ENCODE measurements at places on chromosomes 5 and 9.

DNA sequence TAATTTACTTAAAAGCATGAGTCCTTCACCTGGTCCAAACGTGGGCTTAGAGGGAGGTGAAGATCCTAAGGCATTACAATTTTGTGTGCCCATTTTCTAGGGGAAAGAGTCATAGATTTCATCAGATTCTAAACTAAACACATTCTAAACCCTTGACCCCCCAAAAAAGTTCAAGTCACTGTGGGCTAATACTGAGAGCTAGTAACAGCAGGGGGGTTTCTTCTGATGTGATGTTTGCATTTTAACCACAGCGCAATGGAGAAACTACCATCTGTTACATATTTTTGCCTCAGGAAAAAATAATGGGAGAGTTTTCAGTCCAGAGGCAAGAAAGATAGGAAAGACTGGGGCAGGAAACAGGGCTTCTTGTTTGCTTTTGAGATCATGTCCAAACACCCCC is 110.8 kb upstream of the SLC1A3 start:
- DNase-seq: no peak

DNA sequence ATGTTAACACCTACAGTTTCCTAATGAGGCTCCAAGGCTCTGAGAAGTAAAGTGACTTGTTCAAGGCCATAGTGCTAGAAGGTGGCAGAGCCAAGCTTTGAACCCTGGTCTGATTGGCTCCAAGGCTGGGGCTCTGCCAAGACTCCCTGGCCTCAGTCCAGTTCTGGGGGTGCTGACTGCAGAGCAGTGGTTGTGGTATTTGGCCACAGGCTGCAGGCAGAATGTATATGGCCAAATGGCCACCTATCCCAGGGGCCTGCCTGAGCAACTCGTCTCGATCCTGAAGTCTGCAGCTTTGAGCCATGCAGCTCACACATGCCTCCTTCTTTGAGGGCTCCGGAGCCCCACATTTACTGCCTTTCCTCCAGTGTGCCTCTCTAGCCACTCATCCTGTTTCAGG is 9.7 kb upstream of the NEK6 start:
- DNase-seq: no peak

- no peak for DNase-seq
Observed at GRCh38 chr5:517535-518100, 6.6 kb downstream of the SLC9A3 start.

GRCh38 chr9:21096172-21096900 is 18.6 kb upstream of the IFNB1 start:
- no peak for DNase-seq

GRCh38 chr5:124843596-124843899 is 97.1 kb upstream of the ZNF608 start:
- DNase-seq: no peak

GRCh38 chr9:13330396-13331004 is 51.0 kb upstream of the MPDZ start:
- DNase-seq: no peak

DNA sequence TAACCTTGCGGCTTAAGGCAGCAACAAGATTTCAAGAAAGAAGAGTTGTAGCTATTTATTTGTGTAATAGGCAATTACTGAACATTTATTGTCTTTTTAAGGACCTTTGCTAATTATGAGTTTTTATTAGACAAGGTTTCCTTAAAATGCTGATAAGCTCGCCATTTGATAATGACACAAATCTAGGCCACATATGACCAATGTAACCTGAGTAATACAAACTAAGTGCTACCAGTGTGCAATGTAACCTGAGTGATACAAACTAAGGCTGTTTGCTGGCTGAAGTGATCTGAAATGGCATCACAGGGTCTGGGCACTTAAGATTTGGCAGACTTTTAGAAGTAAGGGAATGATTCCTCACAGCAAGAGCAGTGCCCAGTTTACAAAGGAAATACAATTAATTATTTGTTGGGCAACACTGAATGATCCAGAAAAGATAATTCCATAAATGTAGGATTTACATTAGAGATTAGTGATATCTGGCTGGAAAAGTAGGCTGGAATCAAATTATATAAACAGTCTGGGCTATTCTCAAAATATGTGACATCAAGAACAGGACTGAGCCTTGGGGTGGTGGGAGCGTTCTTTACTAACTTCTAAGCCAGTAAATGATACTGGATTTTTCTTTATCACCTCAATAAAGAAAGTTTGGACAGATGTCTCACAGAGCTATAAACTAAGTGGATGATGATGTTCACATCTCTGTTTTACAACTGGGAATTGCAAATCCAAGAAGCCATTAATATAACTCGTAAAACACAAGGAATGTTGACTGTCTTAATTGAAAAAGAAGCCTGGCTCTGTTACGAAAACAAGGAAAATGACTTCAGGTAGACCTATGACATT is 54.8 kb downstream of the MRPS27 start:
- DNase-seq: no peak

DNA sequence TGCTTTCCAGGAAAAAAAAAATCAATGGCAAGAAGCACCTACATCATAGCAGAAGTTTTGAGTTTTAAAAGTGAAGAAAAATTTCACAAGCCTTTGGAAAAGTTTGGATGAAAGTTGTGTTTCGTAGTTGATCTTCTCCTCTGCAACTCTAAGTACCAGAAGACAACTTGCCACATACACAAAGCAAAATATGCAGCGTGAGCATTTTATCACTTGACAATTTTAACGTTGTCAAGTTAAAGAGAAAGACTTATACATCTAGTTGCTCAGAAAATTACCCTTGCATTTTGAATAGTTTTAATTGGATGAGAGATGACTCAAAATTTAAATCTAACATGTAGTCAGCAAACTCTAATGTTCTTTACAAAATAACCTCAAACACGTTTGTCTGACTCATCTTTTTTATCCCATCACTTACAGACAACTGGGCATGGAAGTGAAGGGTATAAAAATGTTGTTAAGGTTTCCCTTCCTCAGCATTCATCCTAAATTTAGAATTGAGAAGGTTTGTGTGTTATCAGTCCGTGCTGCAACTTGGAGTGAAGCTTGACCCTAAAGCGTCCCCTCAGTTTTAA is 213.4 kb downstream of the MARCHF11 start:
- DNase-seq: no peak

DNA sequence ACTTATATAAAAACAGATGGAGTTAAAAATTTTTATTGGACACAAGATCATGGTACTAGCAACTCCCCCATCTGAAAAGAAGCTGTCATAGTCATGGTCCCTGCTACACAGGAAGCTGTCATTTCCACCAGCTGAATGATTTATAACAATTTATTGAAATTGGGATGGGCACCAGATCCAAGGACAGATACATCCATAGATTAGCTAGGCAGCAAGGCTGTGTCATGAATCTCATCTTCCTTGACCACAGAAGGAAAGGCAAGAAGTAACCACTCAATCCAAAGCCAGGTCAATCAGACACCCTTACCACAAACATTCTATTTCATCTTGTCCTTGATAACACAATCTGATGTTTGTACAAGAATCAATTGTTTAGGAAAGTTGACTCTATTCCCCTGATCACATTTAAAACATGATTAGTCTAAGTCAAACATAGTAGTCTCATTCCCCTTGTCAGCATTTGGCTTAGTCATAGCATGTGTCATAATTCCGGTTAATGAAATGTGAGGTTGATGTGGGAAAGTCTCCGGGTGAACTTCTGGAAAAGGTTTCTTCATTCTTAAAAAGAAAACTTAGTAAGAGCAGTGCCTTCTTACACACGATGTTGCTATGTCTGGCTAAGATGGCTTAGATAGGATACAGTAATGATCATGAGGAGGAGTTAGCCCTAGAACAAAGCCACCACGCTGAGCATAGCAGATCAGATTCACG is 462.6 kb upstream of the PAPPA start:
- no peak for DNase-seq

- no peak for DNase-seq
Observed at GRCh38 chr5:61720829-61721228, 388.8 kb downstream of the ZSWIM6 start.

DNA sequence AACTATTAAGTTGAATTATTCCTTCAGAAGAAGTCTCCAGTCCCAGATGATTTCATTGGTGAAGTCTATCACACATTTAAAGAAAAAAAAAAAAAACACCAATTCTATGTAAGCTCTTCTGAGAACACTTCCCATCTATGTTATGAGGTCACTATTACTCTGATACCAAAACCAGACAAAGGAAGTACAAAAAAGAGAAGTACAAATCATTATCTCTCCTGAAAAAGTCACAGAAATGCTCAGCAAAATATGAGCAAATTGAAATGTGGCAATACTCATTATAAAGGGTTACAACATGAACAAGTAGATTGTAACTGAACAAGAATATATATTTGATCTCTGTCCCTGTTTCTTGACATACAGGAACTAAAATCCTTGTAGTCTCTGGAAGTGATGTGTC is 280.4 kb downstream of the TLE1 start:
- no peak for DNase-seq

DNA sequence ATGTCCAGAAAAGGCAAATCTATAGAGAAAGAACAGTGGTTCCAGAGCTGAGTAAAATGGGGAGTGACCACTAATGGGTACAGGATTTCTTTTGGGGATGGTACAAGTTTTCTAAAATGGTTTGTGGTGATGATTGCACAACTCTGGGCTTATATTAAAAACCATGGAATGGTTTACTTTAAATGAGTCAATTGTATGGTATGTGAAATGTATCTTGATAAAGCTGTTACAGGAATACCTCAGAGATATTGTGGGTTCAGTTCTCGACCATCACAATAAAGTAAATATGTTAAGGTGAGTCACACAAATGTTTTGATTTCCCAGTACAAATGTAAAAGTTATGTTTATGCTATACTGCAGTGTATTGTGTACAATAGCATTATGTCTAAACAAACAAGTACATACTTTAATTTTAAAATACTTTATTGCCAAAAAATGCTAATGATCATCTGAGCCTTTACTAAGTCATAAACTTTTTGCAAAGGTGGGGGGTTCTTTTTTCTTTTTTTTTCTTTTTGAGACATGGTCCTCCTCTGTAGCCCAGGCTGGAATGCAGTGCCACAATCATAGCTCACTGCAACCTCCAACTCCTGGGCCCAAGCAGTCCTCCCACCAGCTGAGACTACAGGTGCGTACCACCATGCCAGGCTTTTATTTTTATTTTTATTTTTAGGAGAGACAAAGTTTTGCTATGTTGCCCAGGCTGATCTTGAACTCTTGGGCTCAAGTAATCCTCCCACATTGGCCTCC is 65.9 kb downstream of the SHOC1 start:
- no peak for DNase-seq

GRCh38 chr5:5783021-5783420 is 360.5 kb downstream of the ICE1 start:
- DNase-seq: no peak

- DNase-seq: no peak
Observed at GRCh38 chr9:132283165-132283564, 71.6 kb downstream of the SETX start.

DNA sequence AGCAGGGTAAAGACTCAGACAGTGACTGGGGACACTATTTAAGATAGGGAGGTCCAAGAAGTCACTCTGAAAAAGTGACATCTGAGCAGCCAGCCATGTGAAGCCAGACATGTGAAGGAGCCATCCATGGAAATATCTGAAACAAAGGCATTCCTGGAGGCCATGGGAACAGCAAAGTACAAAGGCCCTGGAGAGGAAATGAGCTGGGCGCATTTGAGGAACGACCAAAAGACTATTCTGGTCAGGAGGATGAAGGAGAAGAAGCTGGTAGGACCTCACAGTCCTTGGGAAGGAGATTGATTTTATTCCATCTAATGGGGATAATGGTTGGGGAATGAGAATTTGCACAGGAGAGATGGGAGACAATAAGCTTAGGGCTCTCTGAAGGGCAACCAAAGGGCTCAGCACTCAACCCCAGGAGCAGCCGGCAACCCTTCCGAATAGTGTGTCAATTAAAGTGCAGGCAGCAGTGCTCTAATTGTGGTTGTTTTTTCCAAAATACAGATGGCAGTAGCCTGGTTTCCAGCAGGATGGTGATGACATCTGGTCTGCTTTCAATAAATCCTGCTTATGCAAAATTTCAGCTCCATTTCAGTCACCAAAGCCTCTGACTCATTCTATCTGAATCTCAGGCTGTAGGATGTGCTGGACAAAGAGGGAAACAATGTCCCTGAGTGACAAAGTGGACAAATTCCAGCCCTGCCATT is 26.7 kb downstream of the FOXI1 start:
- DNase-seq: no peak

- no peak for DNase-seq
Observed at GRCh38 chr5:120615967-120616645, 152.0 kb downstream of the PRR16 start.

DNA sequence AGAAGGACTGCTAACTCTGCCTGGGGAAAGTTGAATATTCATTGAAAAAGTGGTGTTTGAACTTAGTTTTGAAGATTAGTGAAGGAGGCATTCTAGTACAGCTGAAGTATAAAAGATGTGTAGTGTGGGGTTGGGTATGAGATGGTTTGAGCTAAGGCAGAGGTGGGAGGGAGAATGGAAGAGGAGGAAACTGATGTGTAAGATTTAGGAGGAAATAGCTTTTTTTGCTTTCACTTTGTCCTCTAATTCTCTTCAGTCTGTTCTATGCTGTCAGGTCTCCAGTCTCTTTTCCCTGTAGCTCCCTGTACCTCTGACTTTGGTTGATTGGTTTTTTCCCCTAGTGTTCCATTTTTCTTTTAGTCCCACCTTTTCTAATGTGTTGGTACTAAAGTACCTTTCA is 9.0 kb downstream of the CREBRF start:
- no peak for DNase-seq

GRCh38 chr9:84670138-84671041 is 861 bp downstream of the NTRK2 start:
- peak; percentile 45 for DNase-seq

DNA sequence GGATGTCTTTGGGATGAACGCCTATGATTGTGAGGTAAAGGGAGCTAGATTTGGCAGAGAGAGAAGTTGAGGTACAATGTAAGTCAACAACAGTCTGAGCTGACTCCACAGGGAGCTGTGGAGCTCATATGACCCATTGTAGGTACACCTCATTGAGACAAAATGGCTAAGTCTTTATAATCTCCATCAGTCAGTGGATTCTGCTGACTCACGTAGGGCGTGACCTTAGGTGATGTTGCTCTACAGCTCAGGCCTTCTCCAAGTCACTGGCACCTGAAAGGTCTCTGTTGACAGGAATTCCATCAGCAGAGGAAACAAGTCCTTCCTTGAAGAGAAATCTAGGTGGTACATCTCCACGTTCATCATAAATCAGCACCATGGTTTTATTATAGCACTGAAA is 118.2 kb upstream of the PRR16 start:
- no peak for DNase-seq

- DNase-seq: no peak
Observed at GRCh38 chr9:37639109-37639762, 11.5 kb upstream of the FRMPD1 start.

DNA sequence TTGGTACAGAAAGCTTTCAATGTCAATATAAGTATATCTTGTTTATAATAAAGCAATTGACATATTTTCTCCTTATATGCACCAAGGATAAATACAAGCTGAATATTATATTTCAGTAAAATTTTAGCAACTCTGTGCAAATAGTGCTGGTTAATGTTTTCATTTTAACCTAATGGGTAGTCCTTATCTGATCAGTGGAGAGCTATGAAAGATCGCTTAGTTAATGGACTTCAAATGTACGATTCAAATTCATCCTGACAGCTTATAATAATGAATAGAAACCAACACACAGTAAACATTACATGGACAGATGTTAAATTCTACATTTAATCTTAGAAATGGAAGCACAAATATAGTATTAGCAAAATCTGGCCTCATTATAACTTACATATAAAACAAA is 1495.2 kb upstream of the C9orf72 start:
- no peak for DNase-seq

Data from dorsolateral prefrontal cortex (tissue), 122 donors.